ENCODE measurements at places on chromosomes 12 and 14.

DNA sequence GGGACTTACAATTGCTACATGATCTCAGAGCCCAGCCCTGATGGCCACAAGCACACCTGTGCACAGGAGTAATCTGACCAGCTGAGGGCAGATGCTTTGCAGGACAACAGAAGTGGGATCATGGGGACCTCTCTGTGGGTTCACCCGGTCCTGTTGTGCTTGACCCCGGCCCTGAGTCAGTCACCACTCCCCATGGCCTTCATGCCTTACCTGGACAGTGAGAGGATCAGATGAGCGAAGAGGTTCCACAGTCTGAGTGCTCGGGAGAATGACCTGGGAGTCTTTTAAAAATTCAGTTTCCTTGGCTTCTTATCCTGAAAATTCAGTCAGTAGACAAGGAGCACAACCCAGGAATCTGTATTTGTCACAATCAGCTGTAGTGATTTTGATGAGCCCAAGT is 88.1 kb downstream of the NTF3 start:
- no peak for DNase-seq

DNA sequence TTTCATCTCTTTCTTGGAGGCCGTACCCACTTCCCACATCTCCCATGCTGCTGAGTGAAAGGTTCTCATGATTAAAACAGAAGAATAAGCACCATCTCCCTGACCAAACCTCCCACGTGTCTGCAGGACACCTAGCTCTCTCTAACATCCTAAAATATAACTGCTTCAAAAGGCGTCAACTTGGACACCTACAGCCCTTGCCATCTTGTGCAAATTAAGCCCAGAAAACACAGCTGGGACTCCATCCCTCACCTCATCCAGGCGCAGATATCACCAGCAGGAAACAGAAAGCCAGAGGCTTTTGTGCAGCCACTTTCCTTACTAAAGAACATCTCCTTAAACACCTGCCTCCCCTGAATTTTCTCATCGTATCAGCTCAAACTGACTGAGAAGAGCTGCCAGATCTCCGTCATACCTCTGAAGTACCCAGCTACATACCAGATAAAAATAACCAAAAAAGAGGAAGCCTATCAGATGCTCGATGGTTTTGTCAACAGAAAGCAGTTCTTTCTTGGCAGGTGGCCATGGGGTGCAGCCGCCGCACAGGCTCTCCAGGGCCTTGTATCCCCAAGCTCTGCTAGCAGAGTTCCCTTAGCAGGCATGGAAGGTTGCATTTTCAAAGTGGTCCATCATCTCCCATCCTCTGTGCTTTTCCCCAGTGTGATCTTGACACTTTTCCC is 28.8 kb downstream of the MAP3K9 start:
- no peak for DNase-seq

DNA sequence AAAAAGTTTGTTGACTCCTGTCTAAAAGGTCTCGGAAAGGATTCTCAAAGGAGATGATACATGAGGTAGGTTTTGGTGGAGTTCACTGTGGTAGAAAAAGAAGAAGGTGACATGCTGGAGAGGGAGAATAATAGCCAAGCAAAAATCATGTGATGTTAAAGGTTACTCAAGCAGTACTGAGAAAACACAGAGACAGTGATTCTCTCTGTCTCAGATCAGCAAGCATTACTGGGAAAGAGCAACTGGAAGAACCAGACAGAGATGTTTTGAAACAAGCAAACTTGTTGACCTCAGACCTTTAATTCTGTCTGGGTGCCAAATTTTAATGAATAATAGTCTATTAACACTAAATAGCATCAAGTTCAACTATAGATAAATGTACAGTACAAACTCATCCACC is 183.5 kb upstream of the PLEKHG7 start:
- no peak for DNase-seq

DNA sequence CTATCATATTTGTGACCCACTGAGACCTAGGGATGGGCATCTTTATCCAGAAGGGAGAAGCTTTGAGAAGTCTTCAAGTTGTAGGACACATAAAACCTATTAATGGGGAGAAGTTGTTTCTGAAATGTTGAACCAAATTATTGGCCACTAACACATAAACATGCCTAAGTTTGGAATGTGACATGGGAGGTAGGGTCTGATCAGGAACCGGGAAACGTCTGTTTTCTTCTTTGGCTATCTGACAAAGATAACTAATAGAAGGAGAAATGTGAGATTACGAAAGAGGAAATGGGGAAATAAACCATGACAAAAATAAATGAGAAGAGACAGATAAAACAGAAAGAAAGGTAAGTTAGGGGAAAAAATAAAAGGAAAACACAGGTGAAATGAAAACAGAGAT is 425.2 kb downstream of the EGLN3 start:
- peak; percentile 7 for DNase-seq

DNA sequence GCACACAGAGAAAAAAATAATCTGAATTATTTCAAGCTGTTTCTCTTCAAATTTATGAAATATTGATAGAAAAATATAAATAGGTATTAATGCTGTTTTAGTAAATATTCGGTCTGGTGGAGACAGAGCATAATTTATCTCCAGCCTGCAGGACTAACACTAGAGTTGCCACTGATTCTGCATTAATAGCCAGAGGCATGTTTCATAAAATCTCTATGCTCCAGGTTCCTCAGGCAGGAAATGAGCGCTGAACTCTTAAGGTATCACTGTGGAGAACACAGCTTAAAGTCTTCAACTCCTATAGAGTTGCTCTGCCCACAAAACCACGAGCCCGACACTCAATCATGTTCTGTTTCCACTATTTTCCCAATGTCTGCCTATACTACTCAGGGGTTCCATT is 470.0 kb upstream of the TMPO start:
- no peak for DNase-seq

DNA sequence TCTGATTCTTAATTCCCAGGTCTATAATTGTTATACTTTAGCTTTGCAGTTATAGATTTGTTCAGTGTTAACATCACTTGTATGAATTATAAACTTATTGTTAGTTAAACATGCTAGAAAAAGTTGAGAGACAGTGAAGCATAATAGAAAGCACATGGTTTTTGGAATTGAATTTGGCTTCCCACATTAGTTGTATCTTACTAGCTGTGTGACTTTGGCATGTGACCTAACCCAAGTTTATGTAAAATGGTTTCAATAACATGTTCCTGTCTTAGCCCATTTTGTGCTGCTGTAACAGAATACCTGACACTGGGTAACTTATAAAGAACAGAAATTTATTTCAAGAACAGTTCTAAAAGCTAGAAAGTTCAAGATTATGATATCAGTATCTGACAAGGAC is 146.3 kb downstream of the PDE3A start:
- DNase-seq, result no peak

DNA sequence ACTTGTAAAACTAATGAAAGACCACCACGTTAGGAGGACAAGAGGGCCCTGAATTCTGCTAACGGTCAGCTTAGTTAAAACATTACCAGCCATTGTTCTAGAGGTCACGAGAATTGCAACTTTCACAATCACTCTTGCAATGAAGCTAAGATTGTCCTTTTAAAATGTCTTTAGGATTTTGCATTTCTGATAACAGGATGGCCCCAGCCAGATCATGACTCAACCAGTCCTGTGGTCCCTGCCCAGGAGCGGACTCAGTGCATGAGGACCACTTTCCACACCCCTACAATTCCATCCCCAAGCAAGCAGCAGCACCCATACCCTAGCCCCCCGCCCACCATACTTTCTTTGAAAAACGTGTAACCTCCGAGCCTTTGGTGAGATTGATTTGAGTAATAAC is 28.7 kb downstream of the HSP90AA1 start:
- no peak for DNase-seq
